ENCODE measurements at places on chromosomes 2 and 18.

- no peak for DNase-seq
Measured at GRCh38 chr2:127188797-127189196, 31.3 kb downstream of the CYP27C1 start.

DNA sequence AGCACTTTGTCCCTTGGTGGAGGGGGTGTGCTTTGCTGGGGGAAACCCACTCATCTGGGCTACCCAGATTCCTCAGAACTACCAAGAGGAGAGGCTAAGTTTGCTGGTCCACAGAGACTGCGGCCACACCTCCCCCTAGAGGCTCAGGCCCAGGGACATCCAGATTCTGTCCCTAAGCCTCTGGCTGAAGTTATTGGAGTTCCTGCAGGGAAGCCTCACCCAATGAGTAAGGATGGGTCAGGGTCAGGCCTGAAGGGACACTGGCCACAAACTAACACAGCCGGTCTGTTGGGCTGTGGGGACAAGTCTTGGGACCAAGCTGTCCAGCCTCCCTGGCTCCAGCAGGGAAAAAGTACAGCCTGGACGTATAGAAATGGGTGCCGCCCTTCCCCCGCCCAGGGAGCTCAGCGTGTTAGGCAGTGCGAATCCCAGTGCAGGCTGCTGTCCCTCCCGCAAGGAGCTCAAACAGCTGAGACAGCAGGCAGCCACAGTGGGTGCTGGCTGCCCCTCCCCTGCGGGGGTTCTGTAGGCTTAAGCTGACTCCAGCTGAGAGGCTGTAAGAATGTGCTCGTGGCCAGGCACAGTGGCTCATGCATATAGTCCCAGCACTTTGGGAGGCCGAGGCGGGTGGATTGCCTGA is 86.9 kb upstream of the ARL5A start:
- no peak for DNase-seq

DNA sequence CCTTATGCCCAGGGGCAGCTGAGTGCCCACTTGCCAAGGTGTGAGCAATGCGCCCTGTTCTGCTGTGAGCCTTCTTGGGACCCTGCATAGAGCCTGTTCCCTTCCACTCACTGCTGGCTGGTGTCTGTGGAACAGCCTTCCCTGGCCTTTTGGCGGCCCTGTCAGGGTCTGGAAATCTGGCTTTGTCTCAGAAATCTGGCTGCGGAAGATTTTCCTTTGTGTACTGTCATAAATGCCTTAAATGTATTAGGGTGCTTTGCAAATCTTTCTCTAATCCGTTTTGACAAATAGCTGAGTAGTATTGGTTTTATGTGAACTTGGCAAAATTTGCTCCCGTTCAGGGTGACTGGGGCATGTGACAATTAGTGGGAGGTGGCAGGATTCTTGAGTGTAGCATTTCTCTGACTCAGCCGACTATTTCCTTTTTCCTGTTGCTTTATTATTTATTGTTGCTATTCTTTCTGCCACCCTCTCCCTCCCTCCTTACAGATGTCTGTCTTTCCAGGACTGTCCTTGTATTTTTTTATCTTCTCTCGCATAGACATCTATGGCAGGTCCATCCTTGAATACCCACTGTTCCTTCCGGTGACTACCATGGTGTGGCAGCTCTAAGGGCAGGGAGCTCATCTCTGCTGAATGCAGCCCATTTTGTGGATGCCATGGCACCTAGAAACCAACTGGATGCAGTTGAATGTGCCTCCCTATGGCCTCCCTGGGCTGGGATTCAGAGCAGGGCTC is 41.8 kb downstream of the LDLRAD4 start:
- no peak for DNase-seq

DNA sequence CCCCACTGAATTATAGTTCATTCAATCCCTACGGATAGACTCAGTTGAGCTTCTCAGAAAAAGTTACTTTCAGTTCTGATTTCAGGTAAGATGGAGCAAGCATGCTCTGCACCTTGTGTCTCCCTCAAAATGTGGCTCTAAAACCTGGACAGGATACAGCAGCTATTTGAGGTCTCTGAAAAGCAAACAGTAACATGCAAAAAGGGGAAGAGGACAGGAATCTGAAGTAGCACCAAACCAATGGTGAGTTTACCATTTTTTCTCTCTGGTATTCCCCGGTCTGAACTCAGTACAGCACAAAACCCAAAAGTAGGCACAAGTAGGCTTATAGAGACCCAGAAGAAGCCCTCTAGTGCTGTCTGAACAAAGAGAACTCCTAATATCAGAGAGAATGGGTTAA is 34.1 kb downstream of the LANCL1 start:
- DNase-seq: no peak

- no peak for DNase-seq
Measured at GRCh38 chr2:225599856-225600255, 200.3 kb downstream of the NYAP2 start.

- no peak for DNase-seq
Measured at GRCh38 chr2:218988164-218988563, 3.2 kb upstream of the FEV start.

GRCh38 chr2:18645315-18645714 is 55.9 kb upstream of the NT5C1B start:
- DNase-seq: no peak

DNA sequence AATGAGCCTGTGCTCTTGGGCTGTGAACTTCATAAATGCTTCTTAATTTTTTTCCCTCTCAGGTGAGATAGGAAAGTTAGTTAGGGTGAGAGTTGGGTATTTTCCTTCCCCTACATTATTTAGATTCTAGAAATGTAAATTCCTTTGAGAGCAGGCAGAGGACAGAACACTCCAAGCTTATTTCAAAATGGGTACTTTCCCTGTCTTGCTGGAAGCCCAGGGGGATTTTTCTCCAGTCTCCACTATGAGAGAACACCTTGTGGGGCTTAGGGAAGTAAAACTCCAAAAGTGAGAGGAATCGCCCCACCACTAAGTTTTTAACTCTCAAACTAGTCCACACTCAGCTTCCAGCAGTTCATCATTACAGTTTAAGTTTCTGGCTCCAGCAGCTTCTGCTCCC is 253.2 kb upstream of the CTAGE1 start:
- DNase-seq: peak; percentile 17

- no peak for DNase-seq
Measured at GRCh38 chr2:98727369-98728087, 3.4 kb downstream of the MGAT4A start.

GRCh38 chr18:58714259-58714658 is 43.0 kb downstream of the MALT1 start:
- no peak for DNase-seq

- DNase-seq: no peak
Measured at GRCh38 chr2:46117379-46117778, 179.8 kb upstream of the EPAS1 start.

GRCh38 chr18:13262839-13263691 is 44.5 kb downstream of the LDLRAD4 start:
- no peak for DNase-seq

- DNase-seq: no peak
Measured at GRCh38 chr18:33853187-33853586, 275.2 kb downstream of the ASXL3 start.
